Esophagus squamous epithelium (tissue), 5 donors: ENCODE measurements at places on chromosomes 12 and 14.

DNA sequence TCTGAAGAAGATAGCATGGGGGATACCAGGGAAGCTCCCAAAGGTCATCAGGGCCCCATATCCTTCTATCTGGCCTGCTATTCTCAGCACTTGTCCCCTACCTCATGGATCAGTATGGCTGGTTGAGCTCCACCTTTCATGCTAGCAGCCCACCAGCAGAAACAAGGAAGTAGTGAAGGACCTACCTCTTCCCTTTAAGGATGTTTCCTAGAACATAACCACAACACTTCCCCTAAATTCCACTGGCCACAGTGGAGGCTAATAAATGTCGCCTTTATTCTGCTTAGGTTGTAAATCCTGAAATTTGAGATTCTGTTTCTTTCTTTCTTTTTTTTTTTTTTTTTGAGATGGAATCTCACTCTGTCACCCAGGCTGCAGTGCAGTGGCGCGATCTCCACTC, 128.6 kb upstream of the PARP11 start:
- DNase-seq, result no peak

DNA sequence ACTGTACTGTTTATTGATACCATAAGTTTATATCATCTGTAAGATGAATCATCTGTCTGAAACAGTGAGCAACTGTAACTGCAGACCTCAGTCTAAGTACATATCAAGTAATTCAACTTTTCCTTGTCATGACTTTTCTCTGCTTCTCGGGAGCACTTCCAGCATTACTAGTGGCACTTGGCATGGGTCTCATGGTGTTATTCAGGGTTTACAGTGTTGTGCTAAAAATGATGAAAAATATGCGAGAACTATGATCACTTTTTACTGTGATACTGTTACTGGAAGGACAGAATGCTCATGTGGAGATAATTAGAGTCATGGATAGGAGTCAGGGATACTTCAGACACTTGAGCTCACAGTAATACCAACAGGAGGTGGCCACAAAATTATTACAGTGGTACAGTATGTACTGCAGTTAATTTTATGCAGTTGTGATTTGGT, 8.3 kb downstream of the KTN1 start:
- DNase-seq, result no peak

- no peak for DNase-seq
These were observed 31.2 kb downstream of the FIGNL2 start for GRCh38 chr12:51817027-51817953.

- no peak for DNase-seq
These were observed 392.0 kb downstream of the FUT8 start for GRCh38 chr14:65804439-65805112.

DNA sequence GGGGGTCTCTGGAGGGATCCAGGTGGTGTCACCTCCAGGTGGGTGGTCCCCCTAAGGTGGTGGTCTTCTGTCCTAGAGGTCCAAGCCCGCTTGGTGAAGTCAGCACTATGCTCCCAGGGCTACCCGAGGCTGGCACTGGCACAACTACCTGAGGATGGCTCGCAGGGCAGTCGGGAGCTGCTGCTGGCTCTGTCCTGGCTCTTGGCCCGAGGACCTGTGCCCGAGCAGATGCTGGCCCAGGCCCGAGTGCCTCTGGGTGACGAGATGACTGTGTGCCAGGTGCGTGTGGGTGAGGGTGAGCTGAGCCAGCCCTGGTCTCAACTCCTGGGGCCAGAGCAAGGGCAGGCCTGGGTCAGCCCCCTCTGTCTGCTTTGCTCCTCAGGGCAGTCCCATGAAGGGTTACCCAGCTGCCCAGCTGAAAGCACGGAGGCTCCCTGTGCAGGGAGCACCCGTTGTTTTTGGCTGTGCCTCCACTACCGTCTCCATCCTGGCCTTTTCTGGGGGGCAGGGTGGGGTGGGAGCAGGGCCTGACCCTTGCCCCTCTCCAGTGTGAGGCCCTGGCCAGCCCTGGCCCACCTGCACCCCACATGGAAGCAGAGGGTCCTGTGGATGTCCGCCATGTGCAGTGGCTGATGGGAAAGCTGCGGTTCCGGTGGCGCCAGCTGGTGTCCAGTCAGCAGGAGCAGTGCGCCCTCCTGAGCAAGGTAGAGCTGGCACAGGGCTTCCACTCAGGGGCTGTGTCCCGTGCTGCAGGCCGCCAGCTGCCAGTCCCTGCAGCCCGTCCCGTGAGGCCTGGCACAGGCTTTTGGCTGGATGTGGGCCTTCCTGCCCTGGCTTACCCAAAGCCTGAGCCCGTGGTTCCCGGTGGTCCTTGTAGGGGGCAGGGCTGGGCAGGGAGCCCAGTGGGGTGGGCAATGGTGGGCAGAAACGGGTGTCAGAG, 1.3 kb downstream of the TEDC1 start:
- DNase-seq, result no peak

DNA sequence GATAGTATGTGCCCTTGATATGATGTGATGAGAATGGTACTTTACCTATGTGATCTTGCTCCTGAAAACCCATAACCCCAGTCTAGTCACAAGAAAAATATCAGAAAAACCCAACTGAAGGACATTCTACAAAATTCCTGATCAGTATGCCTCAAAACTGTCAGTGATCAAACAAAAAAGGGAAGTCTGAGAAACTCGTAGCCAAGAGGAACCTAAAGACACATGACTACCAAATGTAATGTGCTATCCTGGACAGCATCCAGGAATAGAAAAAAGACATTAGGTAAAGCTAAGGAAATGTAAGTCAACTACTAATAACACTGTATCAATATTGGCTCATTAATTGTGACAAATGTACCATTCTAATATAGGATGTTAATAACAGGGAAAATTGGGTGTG, 4.1 kb upstream of the WIF1 start:
- DNase-seq, result no peak

GRCh38 chr12:49288922-49289555, 5.9 kb upstream of the PRPH start:
- no peak for DNase-seq

DNA sequence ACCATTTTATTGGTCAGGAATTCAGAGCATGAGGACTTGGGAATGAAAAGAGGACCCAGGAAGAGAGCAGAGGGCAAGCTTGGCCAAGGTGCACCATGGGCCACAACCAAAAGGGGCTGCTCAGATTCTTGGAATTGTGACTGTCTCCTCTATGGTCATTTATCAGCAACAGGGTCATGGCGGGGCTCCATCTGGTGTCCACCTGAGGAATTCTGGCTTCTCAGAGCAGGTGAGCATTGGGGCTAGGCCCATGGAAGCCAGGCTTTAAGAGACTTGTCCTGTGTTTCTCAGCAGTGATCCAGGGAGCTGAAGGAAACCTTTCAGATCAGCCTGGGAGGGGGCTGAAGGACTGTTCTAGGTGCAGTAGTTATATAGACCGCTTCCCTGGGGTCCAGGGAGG, 2.6 kb upstream of the RIN3 start:
- no peak for DNase-seq

DNA sequence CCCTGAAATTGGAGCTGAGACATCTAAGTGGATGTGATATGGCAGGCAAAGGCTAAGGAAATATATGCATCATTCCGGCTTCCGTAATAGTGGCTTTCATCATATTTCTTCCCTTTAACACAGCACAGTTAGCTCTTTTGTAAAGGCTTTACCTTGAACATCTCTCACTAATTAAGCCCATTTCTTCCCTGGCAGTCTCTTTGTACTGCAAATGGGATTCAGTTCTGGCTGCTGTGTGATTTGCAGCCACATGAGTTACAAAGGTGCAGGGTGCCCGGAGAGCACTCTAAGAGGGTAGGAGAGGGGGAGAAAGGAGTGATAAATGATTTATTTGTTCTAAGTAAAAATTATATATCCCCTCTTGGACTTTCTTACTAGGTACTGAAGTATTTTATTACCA, 232.1 kb upstream of the CCDC196 start:
- no peak for DNase-seq
